Activated T-cell treated with anti-CD3 and anti-CD28 coated beads for 1 hour (primary cell): ENCODE measurements at places on chromosomes 11 and 22.

DNA sequence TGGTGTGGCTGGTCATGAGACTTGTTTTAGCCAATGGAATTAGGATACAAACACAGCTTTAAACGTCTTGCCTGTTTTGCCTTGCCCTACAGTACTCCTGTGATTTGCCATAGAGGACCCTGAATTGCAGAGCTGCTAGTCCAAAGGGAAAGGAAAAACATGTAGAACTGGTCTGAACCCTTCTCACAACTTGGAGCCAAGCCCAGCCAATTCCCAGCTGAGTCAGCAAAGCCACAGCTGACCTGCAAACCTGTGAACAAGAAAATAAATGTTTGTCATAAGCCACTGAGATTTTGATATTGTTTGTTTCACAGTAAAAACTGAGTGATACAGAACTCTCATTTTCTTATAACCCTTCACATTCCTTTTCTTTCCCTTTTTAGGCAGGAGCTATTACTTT, 360.5 kb upstream of the API5 start:
- no peak for DNase-seq

GRCh38 chr11:117002639-117003299, 95.5 kb downstream of the SIK3 start:
- DNase-seq: no peak

- DNase-seq: no peak
Observed at GRCh38 chr11:133745791-133746190, 99.5 kb downstream of the SPATA19 start.

GRCh38 chr22:40216041-40216756, 38.5 kb downstream of the TNRC6B start:
- DNase-seq: no peak

GRCh38 chr11:120914601-120915000, 109.3 kb upstream of the TBCEL start:
- no peak for DNase-seq

DNA sequence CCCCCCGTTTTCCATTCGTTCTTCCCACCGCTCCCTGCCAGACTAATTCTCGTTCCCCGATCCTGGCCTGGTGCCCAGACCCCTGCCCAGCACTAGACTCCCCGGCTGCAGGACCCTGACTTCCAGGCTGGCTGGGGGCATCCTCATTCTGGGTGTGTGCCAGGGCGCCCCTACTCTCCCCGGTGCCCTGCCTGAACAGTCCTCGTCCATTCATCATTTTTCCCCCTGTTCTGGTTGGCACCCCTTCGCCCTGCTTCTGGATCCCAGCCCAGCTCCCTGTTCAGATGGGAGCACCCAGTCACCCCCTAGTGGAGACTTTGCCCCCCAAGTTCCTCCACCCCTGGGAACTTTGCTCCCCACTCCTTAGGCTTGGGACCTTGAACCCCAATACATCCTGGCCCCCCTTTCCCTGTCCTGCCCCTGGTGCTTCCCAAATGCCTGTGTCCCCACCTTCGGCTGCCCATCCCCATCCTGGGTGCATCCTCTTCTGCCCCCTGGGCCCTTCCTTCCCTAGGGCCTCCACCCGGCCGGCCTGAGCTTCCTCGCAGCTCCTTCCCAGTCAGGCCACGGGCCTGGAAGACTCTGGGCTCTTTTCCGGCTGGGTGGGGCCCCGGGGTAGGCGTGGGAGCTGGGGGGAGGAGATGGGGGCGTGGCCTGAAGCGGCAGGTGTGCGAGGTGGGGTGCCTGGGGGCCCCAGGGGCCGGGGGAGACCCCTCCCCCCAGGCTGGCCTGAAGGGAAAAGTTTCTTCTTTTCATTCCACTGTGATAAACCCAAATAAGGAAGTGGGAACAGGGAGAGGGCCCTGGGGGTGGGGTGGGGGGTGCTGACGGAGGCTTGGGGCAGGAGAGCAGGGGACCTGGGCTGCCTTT, 908 bp downstream of the PLCB3 start:
- DNase-seq: no peak

GRCh38 chr22:39316440-39317083, 2.9 kb downstream of the RPL3 start:
- peak; percentile 70 for DNase-seq

DNA sequence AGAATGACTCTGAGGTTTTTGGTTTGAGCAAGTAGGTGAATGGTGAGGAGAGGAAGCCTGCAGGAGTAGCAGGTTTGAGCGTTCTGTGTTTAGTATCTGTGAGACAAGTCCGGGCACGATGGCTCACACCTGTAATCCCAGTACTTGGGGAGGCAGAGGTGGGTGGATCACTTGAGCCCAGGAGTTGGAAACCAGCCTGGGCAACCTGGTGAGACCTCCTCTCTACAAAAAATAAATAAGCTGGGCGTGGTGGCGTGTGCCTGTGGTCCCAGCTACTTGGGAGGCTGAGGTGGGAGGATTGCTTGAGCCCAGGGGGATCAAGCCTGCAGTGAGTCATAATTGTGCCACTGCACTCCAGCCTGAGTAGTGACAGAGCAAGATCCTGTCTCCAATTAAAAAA, 9.7 kb upstream of the CENATAC start:
- DNase-seq: no peak

- no peak for DNase-seq
Observed at GRCh38 chr22:47219789-47220188, 457.3 kb downstream of the TBC1D22A start.
